ENCODE measurements at places on chromosomes 13 and 19.

- no peak for DNase-seq
Measured at GRCh38 chr13:111037927-111038326, 77.2 kb upstream of the ARHGEF7 start.

GRCh38 chr13:22454586-22454985 is 726.2 kb upstream of the SGCG start:
- no peak for DNase-seq

DNA sequence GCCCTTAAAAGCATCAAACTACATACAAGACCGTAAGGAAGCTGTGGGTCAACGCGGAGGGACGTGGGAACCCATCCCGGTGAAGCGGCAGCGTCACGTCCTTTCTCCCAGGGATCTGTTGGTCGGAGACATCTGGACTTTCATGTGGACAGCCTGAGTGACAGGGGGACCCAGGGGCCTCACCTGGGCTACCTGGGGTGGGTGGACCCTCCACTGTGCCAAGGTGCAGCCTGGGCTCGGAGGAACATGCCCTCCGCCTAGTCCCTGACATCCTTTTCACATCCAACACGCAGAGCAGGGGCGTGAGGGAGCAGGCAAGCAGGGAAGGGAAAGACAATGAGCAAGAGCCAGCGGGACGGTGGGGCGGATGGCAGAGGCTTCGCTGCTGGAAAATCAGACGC is 13.8 kb upstream of the GARIN5A start:
- no peak for DNase-seq

DNA sequence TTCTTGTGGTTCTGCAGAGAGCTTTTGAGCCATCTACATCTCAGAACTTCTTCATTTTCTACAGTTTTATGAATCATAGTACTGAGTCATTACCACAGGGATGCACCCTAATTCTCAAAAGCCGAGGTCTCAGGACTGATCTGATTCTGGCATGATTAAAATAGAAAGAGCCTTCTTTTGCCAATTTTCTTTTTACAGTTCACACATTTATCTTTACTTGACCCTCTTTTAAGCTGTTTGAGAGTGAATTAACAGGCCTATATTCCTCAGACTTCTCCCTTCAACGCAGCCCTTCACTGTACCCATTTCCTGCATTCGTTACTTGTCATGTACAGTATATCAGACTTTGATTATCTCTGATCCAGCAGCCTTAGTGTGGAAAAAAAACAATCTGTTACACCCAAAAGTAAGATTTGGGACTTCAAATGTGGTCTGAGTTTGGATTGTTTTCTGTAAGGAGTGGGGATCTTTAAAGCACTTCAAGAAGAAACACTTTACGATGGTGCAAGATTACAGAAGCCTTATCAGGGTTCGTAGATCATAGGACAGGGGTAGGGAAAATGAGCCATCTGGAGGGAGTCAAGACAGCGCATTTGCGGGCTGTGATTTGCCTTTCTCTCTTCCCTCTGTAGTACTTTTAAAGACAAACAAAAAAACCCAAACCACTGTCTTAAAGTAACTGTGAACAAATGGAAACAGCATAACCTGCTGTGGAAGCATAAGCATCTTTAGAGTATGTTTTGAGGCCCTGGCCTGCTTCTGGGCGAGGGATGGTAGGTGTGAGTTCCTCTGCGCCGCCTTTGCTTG is 15.3 kb upstream of the GPR183 start:
- no peak for DNase-seq

DNA sequence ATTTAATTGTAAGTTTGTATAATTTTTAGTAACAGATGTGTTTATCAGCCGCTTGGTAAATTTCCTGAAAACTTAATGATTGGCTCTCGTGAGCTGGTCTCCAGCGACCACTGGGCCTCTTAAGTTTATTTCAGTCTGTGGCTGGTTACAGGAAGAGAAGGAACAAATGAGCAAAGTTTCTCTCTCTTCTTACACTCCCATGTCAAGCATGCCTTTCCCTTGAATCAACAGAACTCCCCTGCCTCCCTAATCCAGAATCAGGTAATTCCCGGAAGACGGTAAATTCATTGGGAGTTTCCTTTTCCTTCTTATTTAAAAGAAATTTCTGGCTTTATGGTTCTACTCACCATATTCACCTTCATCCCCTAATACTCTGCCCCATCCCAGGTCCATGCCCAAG is 52.5 kb upstream of the POMP start:
- no peak for DNase-seq

- no peak for DNase-seq
Measured at GRCh38 chr13:33934343-33934742, 116.4 kb downstream of the RFC3 start.

- no peak for DNase-seq
Measured at GRCh38 chr19:18173054-18173571, 500 bp upstream of the IFI30 start.

- no peak for DNase-seq
Measured at GRCh38 chr13:101447852-101448251, 4.6 kb upstream of the ITGBL1 start.

- DNase-seq = no peak
Measured at GRCh38 chr13:26348966-26349365, 95.0 kb downstream of the CDK8 start.

DNA sequence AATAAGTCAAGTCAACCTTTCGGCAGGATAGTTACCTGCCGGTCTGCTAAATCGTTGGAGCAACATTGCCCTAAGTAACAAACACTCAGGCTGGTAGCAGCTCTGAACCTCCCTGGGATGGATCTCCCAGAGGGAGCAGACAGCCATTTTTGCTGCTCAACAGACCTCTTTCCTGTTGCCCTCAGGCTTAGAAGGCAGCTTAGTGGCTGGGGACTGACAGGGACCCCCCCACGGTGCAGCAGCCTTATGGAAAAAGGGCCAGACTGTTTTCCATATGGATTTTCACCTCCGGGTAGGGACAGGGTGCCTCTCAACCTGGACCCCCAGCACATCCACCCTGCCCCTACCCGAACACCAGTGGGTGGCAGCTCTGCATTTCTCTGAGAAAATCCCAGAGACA is 49.7 kb downstream of the UBL3 start:
- DNase-seq = no peak

DNA sequence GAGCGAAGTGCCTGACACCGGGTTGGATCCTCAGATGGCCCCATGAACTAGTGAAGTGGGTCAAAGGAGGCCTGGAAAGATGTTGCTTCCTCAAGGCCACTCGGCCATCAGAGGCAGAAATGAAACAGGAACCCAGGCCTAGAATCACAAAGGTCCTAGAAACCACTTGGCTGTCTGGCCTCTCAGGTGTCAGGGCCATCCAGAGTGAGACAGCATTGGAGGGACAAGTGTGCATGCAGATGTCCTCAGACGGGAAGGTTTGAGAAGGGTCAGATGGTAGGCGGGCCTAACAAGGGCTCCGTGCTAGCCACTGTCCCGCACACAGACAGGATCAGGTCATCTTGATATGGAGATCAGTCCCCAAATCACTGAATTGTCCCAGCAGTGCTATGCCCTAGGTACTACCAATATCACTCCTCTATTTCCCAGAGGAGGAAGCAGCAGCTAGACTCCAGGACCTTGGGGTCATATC is 14.3 kb downstream of the CCDC97 start:
- DNase-seq = no peak

DNA sequence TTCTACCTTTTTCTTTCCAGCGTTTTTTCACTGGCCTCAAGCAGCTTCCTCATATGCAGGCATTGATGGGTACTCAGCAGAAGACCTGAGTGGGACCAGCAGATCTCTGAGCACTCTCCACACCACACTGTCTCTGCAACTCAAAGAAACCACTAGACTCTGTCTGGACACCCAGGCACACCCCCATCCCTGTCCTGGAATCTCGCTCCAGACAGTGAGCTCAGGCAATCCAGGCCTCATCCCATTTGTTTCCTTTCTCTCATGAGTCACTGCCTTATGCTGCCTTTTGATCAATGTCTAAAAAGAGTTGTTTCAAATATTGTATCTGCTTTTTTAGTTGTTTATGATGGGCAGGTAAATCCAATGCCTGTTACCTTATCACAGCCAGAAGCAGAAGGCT is 19.7 kb upstream of the POP4 start:
- DNase-seq = no peak

GRCh38 chr19:41527089-41527488 is 48.9 kb upstream of the CEACAM21 start:
- no peak for DNase-seq

DNA sequence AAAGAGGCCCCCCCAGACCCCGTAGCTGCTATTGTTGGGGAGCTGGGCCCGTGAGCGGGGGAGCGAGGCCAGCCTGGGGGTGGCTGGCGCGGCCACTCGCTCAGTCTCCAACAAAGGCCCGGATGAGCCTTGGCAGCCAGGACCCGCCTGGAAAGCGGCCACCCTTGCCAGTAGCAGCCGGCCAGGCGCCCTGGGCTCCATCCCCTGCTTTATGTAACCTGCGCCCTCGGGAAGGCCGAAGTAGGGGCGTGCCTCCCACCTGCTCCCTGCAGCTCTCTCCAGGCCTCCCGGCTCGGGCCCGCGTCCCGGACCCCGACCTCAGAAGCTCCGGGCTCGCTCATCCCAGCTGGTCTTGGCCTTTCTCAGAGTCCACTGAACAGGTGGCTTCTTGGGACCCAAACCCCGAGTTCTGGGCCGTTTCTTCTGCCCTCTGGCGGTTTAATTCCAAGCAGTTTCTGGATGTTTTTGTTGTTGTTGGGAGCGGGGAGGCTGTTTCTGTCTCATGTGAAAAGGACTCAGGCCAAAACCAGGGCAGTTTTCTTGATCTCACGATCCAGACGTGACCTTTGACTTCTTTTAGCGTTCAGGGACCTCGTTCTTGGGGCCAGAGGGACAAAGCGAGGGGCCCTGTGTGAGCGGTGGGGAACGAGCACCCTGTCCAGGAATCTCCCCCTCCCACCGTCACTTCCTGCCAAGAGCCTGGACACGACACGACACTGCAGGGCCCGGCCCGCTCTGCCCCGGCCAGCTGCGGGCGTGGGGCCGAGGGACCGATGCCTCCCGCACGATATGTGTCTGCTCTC is 1.2 kb downstream of the CDC34 start:
- peak; percentile 71 for DNase-seq

DNA sequence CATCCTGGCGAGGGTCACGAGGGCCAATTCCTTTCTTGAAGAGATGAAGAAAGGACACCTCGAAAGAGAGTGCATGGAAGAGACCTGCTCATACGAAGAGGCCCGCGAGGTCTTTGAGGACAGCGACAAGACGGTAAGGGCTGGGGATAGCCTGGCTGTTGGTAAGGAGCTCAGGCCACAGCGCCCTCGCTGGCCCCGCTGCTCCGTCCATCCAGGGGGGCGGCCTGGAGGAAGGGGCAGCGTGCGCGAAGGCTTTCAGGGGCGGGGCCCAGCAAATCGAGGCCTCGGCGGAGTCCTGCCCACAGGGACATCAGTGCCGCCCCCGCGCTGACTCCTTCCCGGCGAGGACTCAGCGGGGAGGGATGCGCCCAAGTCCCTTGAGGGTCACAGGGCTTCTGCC is 6.9 kb downstream of the F10 start:
- no peak for DNase-seq

GRCh38 chr19:36775768-36776167 is 3.2 kb upstream of the ZNF850 start:
- no peak for DNase-seq

- no peak for DNase-seq
Measured at GRCh38 chr19:43901395-43902390, 33.4 kb downstream of the ZNF45 start.

GRCh38 chr13:29743201-29743786 is 107.1 kb downstream of the UBL3 start:
- no peak for DNase-seq

GRCh38 chr13:48892053-48892687 is 83.5 kb upstream of the FNDC3A start:
- no peak for DNase-seq

GRCh38 chr13:71503781-71504180 is 363.2 kb downstream of the DACH1 start:
- no peak for DNase-seq

- no peak for DNase-seq
Measured at GRCh38 chr13:23833733-23834611, 55.2 kb downstream of the MIPEP start.

DNA sequence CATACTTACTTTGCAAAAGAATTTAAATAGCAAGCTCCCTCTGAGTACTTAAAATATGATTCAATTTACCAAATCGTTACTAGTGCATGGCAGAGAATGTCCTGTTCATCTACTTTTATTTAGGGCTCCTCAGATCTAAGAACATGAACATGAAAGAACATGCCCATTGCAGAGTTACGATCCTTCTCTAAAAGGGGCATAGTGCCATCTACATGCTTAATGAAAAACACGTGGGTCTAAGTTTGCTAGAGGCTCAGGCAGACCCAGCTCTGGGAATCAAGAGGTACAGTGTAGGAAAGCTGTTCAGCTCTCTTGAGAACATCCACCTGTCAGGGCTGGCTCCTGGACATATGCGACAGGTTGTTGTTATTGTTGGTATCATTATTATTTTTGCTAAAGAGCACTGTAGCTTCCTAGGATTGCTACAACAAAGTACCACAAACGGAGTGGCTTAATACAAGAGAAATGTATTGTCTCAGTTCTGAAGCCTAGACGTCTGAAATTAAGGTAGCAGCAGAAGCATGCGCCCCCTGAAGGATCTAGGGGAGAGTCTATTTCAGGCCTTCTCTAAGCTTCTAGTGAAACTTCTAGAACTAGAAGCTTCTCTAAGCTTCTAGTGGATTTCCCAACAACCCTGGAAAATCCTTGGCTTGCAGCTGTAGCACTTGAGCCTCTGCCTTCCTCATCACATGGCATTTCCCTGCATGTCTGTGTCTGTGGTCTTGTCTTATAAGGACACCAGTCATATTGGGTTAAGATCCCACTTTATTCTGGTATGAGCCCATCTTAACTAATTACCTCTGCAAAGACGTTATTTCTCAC is 133.9 kb downstream of the DCT start:
- DNase-seq = peak; percentile 45

- DNase-seq = no peak
Measured at GRCh38 chr19:50202386-50202785, 1.0 kb upstream of the MYH14 start.

DNA sequence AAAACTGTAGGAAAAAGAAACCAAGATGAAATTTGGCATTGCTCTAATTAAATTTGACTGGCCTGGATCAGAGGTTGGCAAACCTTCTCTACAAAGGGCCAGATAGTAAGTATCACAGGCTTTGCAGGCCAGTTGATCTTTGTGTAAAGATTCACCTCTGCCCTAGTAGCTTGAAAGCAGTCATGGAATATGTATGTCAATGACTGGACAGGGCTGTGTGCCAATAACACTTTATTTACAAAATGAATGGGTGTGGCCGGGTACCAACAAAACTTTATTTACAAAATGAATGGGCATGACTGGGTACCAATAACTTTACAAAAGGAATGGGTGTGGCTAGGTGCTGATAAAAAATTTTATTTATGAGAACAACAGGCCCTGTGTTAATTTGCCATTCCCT is 20.0 kb downstream of the SIN3B start:
- no peak for DNase-seq

DNA sequence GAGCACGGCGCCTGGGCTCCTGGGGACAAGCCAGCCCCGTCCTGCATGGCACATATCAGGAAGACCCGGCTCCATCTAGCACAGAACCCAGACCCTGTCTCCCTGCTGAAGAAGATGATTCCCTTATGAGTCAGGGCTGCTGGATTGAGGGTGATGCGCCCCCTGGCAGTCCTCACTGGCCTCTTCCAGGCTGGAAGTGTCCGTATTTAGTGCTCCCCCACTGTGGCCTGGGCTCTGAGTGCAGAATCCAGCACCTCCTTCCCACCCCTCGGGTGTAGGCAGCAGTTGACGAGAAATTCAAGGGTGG is 14.9 kb downstream of the COMP start:
- no peak for DNase-seq

- DNase-seq = no peak
Measured at GRCh38 chr19:33394723-33395560, 21.4 kb downstream of the CEBPG start.
